ENCODE measurements at places on chromosomes 11 and 22. TPM values are rescaled to one million over a fixed set of nuclear protein-coding genes. Genes with fewer than 3 reads are reported as not detected.

- no peak for DNase-seq
These were observed 3.1 kb downstream of the PIM3 start for GRCh38 chr22:49963647-49964026.

DNA sequence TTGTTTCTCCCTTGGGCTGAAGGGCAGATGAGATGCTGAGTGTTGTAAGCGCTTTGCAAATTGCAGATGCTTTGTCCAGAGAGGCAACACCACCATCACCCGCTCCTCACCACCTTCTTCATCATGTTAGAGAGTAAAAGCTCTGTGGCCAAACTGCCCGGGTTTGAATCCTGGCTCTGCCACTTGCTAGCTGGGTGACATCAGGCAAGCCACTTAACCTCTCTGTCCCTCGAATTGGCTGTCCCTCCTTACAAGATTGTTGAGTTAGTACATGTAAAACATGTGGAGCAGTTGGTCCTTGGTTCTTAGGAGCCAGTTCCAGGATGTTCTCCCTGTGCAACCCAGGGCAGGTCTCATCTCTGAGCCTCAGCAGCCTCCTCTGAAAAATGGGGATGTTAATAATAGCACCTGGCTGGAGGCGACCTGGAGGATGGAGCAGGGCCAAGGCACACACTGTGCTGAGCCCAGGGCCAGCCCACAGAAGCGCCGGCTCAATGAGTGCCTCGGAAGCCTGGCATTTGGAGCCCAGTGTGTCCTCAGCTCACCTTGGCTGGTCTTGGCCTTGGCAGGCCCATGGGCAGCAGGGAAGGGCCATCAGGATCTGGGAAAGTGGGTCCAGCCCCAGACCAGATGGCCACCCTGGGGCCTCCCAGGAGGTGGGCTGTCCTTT, 10.5 kb downstream of the C11orf86 start:
- no peak for DNase-seq

Gene TRPT1
- total RNA-seq: 39.2 TPM

DNA sequence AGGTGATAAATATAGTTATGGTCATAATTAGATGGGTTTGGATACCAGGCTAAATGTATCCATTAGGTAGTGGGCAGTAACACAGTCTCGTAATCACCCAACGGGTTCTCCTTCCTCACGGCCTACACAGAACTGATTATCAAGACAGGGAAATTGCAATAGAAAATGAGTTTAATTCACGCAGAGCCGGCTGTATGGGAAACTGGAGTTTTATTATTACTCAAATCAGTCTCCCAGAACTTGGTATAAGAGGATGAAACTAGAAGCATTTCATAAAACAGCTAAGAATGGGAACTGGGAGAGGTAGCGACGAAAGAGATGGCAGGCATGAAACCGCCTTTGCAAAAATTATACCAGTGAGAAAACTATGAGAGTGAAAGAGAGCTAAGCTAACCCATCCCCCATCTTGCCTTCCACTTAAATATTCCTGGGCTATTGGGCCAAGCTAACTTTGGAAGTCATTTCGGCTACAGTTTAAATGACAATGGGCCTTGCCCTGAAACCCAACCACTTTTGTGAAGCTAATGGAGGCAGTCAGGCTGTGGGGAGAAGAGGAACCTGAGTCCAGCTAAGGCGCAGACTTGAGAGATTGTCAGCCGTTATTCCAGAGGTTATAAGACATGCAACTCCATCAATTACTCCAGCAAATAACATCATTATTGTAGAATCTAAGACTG, 29.6 kb downstream of the CTSC start:
- no peak for DNase-seq

Gene CHST1
- 2.8 TPM for total RNA-seq

- no peak for DNase-seq
These were observed 57.0 kb upstream of the BIRC3 start for GRCh38 chr11:102260241-102260640.

Gene FGF4
- total RNA-seq: not detected

DNA sequence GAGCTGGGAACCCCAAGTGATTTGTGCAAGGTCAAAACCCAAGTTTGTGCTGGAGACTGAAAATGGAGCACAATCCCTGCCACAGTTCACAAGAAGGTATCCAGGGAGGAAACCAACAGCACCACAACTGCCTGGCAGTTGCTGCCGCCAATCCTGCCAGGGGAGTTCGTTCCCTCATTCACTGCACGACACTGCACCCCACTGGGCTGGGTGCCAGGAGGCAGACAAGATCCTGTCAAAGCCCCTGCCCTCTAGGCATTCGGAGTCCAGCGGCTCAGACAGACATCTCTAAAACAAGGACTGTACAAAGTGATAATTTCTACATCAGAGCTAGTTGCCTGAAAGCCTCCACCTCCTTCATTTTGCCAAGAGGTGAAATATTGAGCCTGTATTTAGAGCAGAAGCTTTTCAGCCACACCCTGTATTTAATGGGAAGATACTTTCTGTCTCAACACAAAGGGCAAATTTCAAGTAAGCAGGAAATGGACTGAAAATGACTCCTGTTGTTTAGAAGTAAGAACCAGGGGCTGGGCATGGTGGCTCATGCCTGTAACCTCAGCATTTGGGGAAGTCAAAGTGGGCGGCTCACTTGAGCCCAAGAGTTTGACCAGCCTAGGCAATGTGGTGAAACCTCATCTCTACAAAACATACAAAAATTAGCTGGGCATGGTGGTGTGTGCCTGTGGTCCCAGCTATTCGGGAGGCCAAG, 277.4 kb upstream of the NARS2 start:
- DNase-seq: no peak

- DNase-seq: no peak
These were observed 22.7 kb downstream of the BTBD10 start for GRCh38 chr11:13440100-13440855.

DNA sequence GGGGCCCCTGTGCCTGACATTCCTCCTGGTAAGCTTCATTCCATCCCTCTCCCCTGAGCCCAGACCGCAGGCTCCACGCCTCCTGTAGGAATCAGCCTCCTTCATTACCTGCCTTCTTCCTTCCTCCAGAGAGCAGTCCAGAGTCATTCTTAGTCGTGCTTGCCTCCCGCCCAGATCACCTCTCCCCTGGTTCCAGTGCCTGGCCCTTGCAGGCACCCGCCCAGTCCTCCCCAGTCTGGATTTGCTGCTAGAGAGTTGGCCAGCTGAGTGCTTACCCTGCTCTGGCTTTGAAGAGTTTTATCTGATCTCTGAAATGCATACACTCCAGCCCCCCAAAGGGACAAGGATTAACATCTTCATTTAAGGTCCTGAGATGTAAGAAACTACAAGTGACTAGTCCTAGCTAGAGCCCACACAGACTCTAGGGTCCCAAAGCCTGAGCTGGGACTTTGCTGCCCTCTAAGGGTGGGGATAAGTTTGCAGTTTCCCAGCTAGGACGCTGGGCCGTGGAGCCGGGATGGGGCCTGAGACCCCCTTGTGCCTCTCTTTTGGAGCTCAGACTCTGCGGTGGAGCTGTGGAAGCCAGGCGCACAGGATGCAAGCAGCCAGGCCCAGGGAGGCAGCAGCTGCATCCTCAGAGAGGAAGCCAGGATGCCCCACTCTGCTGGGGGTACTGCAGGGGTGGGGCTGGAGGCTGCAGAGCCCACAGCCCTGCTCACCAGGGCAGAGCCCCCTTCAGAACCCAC, 1.6 kb downstream of the NR1H3 start:
- no peak for DNase-seq

DNA sequence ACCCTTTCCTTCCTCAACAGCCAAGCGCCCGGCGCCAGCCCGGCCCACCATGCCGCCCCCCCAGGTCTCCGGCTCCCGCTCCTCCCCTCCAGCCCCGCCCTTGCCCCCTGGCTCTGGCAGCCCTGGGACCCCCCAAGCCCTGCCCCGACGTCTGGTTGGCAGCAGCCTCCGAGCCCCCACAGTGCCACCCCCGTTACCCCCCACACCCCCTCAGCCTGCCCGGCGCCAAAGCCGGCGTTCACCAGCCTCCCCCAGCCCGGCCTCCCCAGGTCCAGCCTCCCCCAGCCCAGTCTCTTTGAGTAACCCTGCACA, 3.3 kb upstream of the PDXP start:
- DNase-seq: no peak

- no peak for DNase-seq
These were observed 420.0 kb downstream of the MN1 start for GRCh38 chr22:27381552-27381951.

Gene WNT11
- total RNA-seq: 2.2 TPM

DNA sequence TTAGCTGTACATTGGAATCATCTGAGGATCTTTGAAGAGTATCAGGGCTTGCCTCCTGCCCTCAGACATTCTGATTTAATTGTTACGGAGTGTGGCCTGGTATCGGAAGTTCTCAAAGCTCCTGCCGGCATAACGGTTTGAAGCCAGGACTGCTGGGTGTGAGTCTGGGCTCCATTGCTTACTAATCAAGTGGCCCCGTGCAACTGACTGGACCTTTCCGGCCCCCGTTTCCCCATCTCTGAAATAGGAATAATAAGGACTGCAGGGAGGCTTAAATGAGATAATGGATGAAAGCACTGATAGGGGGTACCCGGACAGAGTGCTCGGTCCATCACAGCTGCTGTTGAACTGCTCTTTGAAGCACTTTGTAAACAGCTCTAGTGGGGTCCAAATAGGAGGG, 1.7 kb downstream of the PLEKHB1 start:
- no peak for DNase-seq

- no peak for DNase-seq
These were observed 107.1 kb downstream of the GAB2 start for GRCh38 chr11:78310500-78310909.

- DNase-seq: peak; percentile 41
These were observed at the start of gene HOATZ for GRCh38 chr11:111514216-111515031. HOATZ (plus strand) TSS chr11:111514778; CDS start chr11:111514785, 7 bp downstream.

GRCh38 chr22:27662359-27663301, 138.9 kb downstream of the MN1 start:
- peak; percentile 49 for DNase-seq

GRCh38 chr22:42651134-42651533, 1.9 kb upstream of the CYB5R3 start:
- DNase-seq: no peak

DNA sequence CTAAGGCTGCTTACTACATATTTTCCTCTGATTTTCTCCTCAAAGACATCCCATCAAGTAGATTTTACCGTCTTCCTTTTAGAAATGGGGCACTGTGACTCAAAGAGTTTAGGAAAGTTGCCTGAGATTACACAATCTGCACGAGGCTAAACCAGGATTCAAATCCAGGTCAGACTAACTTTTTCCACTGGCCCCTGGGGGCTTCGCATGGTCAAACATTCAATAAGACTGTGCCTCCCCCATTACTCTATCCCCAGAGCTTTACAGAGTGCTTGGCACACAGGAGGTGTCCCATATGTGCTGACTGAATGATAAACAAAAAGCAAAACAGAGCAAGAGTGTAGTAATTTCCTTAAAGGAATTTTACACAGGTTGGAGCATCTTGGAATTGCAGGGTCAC, 118.1 kb upstream of the TEAD1 start:
- no peak for DNase-seq

GRCh38 chr11:109401545-109401944, 20.4 kb upstream of the C11orf87 start:
- DNase-seq: no peak

- no peak for DNase-seq
These were observed 122.8 kb upstream of the MTNR1B start for GRCh38 chr11:92846491-92847125.

Gene GRM5
- 0.63 TPM for total RNA-seq

DNA sequence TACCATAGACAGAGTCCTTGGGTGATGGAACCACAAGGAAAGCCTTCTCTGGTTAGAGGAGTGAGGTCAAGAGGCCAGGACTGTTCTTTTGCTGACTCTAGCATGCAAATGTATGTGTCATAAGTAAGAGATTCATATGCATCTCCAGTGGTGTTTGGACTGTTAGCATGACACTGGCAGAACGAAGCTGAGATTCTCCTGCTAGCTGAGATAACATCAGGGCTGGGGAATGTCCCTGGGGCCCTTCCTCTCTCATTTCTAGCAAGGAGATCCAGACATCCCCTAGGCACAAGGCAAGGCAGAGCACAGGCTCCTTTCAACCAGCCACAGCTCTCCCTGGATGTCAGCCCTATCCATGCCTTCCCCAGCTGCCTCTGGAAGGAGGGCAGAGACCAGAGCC, 711.3 kb downstream of the OPCML start:
- DNase-seq: no peak

GRCh38 chr11:117251506-117251905, 19.0 kb downstream of the RNF214 start:
- DNase-seq: no peak

- DNase-seq: no peak
These were observed 18.0 kb downstream of the BIRC2 start for GRCh38 chr11:102364991-102365390.

GRCh38 chr11:102575012-102575411, 44.5 kb upstream of the MMP7 start:
- DNase-seq: no peak

DNA sequence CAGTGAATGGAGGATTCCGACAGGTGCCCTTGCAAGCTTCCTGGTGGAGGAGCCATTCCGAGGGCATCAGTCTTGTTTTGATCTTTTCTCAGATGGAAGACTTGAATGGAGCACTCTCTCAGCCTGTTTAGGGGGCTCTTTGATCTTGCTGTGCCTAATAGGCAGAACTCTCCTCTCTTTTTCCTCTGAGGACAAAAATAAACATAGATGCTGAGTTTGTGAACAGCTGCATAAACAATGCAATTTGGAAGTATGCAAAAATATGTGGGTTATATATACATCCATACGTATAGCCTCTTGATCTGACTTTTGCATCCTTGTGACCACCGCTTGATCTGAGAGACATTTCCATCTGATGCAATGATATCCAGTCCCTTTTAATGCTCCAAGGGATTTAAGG, 29.1 kb downstream of the BARX2 start:
- DNase-seq: no peak

DNA sequence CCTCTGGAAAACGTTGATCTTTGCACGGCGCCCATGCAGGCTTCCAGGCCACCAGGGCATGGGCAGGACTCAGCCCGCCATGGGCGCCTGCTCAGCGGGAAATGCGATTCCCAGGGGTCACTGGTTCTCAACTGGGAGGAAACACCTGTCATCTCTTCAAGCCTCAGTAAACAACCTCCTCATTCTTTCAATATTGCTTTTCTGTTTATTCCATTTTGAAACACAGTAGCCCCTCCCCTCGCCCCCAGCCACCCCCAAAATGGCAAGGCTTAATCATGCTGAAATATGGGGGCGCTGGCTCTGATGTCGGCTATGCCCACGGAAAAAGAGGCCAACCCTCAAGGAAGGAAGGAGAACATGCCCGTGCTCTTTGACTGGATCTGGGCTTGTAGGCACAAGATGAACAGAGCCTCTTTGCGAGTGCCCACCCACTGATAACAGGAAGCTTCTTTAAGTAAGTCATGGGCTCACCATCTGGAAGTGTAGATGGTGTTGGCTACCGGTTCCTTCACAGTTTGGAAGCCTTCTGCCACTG, 594 bp upstream of the POU2AF1 start:
- no peak for DNase-seq

GRCh38 chr11:92793189-92793588, 176.3 kb upstream of the MTNR1B start:
- no peak for DNase-seq

Gene SPDYC
- not detected for total RNA-seq

Data from kidney (tissue), 22 donors.